ENCODE measurements at places on chromosomes 5 and 9. TPM values are rescaled to one million over a fixed set of nuclear protein-coding genes. Genes with fewer than 3 reads are reported as not detected.
A peak's percentile ranks its signal among the peaks of the same experiment; 100 is the strongest.

GRCh38 chr5:88269222-88269771 is 652 bp upstream of the TMEM161B start:
- peak; percentile 47 for DNase-seq

GRCh38 chr5:34485768-34486030 is 170.4 kb upstream of the RAI14 start:
- DNase-seq = no peak

DNA sequence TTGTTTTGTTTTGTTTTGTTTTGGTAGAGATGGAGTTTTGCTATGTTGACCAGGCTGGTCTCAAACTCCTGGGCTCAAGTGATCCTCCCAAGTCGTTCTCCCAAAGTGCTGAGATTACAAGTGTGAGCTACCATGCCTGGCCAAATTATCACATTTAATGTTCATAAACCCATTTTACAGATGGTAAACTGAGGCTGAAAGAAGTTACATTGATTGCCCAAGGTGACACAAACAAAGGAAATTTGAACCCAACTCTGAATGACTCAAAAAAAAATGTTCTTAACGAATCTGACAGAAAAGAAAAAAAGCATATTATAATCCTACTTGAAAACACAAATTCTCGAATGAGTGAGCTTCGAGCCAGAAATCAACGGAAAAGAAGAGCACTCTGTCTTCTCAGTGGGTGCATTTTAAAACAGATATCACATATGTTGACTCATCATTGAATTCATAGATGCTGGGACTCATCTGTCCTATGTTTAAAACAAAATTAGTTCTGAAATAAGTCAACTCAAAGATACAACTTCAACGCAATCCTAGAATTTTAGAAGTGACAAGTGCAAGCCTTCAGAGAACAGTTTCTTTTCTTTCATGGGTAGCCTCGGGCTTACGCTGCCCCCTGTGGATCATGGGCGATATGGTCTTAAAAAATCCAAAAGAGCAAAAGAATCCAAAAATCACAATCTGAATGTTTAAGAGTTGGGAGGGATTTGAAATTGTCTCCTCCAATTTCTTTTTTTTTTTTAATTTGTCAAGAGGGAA is 28.4 kb downstream of the TIMD4 start:
- no peak for DNase-seq

DNA sequence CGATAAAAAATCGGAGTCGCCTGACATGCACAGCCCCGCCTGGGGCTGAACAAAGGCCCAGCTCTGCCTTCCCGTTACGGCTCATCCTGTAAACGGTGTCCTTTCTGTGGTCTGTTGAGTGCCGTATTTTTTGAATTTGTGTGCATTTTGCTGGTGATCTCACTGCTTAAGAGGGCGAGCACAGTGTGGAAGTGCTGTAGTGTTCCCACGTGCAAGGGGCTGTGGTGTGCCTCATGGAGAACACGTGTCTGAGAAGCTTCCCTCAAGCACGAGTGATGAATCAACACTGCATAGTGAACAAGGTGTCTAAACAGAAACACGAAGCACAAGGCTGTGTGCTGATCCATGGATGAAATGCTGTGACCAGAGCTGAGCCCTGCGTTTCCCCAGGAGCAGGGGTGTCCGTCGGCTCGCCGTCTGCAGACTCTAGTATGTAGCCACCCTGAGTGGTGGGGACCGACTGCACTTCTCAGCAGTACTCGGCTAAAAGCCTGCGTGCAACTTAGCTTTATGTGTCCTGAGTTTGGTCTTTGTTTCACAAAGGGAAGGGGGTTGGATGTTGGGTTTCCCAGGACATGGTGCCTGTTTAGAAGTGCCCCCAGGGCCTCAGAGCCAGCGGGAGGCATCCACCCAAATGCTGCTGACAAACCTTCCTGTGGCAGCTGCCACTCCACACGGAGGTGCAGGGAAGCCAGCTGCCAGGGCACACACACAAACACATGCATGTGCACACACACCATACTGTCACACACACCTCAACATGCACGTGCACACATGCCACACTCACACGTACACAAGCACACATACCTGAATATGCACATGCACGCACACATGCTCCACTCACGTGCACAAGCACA is 77.2 kb upstream of the IRX4 start:
- no peak for DNase-seq

Gene AQP3
- total RNA-seq = 0.89 TPM
